H7 (cell line): ENCODE measurements at places on chromosomes 2 and 18. TPM values are rescaled to one million over a fixed set of nuclear protein-coding genes. Genes with fewer than 3 reads are reported as not detected.

TCF23 gene
- not detected in 2 replicates for total RNA-seq

ARHGEF4 gene
- total RNA-seq = 15.3 and 15.6 TPM in 2 replicates

DNA sequence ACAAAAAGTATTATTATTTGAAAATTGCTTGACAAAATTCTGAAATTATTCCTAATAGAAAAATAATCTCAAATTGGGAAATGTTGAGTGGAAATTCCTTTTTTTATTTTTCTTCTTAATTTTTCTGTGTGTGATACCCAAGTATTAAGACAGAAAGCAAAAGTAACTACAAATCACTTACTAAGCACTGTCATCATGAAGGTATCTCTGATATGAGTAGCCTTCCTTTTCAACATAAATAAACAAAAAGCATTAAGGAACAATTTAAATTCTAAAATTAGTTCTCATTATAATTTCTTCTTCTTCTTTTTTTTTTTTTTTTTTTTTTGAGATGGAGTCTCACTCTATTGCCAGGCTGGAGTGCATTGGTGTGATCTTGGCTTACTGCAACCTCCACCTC lies 174.2 kb upstream of the RBMS1 start:
- no peak for DNase-seq

- no peak for DNase-seq
Measured at GRCh38 chr2:126370201-126370600, 285.8 kb upstream of the GYPC start.

- DNase-seq = no peak
Measured at GRCh38 chr2:24332791-24333540, 27.4 kb downstream of the ITSN2 start.

LRRC30 gene
- not detected in 2 replicates for total RNA-seq
